ENCODE measurements at places on chromosomes 12 and 14.

- no peak for DNase-seq
Observed at GRCh38 chr12:94023879-94024278, 124.5 kb upstream of the PLXNC1 start.

DNA sequence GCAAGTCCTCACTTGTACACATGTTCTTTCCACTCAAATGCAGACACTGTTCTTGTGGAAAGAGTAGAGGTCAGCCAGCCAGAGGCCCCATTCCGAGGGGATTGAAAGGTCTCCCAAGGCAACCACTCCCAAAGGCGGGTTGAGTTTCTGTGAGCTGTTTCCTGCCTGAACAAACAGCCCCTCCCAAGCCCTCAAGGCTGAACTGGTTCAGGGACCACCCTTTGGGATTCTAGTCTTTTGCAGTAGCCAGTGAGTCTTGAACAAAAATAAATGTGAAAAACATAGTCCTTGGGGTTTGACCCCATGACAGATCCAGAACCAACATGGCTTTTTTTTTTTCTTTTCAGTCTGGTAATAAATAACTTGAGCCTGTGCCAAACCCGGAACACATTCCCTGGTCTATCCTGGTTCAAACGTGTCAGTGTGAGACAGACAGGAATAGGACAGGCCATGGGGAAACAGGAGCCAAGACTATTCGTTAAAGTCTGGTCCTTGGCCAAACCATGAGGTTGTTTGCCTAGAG lies 17.6 kb upstream of the STK38L start:
- DNase-seq = no peak

- DNase-seq = no peak
Observed at GRCh38 chr14:53952533-53952932, 4.1 kb downstream of the BMP4 start.

GRCh38 chr12:12069821-12070548 lies 754 bp upstream of the BCL2L14 start:
- DNase-seq = no peak

DNA sequence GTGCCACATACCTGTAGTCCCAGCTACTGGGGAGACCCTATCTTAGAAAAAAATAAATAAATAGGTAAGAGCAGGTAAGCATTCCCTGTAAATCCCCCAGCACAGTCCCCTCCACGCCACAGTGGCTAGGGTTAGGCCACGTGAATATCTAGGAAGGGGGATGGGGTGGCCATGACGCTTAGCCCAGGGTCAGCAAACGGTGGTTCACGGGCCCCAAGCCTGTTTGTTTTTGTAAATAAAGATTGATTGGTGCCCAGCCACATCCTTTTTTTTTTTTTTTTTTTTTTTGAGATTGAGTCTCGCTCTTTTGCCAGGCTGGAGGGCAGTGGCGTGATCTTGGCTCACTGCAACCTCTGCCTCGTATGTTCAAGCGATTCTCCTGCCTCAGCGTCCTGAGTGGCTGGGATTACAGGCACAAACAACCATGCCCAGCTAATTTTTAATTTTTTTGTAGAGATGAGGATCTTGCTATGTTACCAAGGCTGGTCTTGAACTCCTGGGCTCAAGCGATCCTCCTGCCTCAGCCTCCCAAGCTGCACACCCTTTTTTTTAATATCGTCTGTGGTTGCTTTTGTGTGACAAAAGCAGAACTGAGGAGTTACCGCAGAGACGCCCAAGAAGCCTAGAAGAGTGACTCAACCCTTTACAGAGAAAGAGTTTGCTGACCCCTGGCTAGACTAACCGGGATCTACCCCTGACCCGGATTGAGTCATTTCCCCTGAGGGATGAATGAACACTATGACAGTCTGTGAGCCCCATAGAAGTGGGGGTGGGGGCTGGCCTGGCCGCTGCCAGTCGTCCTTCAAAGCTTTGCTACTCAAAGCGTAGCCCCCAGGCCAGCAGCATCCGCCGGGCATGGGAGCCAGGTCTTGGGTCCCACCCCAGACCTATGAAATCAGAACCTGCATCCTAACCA lies 113.7 kb upstream of the NCOR2 start:
- peak; percentile 30 for DNase-seq

GRCh38 chr12:59446116-59446515 lies 149.7 kb upstream of the SLC16A7 start:
- no peak for DNase-seq

- DNase-seq = no peak
Observed at GRCh38 chr12:48005750-48006021, 1.4 kb upstream of the COL2A1 start.

- DNase-seq = no peak
Observed at GRCh38 chr12:115519359-115519758, 758.1 kb downstream of the MED13L start.

DNA sequence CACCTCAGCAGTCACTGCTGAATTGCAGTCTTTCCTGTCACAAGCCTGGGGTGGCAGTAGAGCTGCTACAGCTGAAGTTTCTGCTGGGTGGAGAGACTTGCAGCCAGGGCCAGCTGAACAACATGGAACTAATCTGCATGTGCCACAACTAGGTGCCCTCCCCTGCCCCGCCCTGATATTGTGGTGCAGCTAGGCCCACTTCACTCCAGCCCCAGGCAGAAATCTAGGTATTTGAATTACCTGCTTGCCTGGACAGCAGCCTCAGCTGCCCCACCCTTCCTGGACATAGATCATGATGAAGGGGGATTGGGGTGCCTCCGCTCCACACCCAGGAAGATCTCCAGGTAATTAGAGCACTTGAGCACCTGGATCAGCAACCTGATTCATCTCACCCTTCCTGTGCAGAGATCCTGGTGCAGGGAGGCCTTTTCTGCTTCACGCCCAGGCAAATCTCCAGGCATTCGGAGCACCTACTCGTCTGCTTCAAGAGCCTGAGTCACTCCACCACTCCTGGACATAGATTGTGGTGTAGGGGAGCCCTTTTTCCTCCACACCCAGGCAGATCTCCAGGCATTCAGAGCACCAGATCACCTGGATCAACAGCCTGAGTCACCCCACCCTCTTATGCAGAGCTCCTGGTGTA lies 477.0 kb downstream of the SOX5 start:
- DNase-seq = no peak

DNA sequence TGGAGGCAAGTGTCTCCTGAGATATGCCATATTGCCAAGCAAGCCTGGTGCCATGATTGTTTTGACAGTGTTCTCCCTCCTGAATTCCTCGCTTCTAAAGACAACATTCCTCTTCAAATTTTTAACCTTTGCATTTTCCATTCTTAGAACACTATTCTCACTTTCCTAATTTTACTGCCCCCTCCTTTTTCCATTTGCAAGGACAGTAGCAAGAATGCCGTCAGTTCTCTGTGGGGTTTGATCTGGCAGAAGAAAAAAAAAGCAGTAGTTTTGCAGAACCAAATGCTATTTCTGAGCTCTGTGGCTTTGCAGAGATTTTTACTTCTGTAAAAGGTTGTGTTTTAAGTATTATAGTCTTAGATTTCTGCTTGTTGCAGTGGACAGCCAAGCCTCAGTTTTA lies 295.2 kb downstream of the NUAK1 start:
- DNase-seq = no peak

DNA sequence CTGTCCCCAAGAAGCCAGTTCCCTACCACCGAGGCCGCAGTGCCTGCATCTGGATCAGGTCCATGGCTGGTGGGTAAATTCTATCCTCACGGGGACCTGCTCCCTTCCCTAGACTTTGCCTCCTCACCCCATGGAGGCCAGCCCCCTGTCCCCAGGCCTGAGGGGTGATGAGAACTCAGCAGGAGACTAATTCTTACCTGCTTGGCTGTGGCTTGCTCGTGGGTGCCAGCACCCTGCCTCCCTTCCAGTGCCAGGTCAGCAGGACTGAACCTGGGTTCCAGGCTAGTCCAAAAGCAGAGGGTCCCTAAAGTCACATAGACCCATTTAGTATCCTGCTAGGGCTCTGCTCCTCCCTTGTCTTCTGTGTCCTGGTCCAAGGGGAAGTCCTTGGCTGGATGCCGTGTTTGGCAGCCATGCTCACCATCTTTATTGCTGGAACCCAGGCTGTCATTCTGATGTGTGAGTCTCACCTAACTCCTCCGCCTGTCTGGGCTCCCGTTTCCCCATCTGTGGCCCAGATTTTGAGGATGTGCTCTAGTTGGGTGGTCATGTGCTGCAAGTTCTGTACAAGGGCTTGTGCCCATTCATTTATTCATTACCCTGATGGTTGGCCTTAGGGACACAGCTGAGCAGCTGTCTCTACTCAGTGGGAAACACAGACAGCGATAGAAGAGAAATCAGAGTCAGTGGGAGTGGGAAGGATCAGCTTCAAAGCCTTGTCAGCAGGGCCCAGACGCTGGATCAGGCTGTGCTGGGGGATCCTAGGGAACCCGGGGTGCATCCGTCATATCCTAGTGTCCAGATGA lies 949 bp downstream of the PLBD2 start:
- no peak for DNase-seq

- DNase-seq = no peak
Observed at GRCh38 chr12:111788178-111788654, 21.5 kb downstream of the ALDH2 start.

DNA sequence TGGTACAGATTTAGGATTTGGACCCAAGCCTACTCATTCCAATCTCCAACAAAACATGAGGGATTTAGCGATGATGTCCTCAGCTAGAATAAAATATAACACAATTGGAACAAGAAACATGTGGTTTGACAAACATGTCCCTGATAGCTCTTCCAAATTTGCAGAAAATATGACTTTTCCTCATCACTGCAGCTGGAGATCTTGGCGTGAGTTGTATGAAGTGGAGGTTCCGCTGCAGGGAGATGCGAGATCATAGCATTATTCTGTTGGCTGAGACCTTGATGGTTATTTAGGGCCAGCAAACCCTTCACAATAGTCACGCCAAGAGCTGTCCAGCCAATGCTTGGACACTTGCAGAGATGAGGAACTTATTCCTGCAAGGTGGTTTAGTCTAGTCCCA lies 413.4 kb upstream of the TBX3 start:
- no peak for DNase-seq

DNA sequence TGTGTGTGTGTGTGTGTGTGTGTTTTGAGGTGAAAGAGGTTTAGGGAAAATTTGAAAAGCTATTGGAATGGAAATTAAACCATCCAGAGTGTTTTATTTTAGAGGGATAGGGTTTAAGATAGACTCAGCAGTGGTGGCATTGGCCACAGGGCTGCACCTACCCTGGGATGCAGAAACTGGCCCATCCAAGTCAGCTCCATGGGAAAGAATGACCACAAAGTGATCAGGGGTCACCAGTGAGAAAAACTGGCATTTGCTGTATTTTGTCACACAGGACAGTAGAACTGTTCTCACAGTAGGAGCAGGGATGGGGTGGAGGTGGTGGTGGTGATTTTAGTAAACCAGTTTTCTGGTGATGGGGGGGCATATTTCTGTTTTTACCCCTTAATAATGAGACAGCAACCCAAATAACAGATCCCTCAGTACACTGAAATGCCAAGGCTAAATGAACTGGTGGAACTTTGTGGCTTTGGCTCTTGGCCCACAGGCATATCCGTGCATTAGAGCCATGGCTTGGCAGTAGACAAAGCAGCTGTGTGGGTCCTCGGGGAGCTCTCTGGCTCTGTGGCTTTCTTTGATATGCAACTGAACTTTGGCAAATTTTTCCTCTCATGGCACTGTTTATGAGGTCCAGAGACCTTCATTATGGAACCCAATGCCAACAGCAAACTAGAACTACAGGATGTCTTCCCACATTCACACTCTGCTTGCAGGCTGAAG lies 348.3 kb downstream of the ZFP36L1 start:
- DNase-seq = no peak

GRCh38 chr14:87076922-87077321 lies 916.1 kb downstream of the GALC start:
- DNase-seq = no peak

DNA sequence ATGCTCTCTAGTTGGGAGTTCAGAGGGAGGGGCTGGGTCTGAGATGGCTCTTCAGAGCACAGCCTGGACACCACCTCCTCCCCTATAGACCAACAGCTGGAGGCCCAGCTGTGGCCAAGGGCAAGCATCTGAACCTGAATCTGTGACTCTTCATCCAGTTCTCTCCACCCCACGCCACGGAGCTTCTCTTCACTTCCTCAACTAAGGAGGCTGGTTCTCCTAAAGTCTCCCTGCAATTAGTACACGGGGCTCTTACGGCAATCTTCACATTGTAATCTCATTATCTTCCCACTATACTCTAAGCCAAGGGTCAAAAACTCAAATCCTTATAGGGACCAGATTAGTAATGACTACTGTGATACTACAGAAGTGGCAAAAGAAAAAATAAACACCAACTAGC lies 9.8 kb downstream of the NRDE2 start:
- no peak for DNase-seq

DNA sequence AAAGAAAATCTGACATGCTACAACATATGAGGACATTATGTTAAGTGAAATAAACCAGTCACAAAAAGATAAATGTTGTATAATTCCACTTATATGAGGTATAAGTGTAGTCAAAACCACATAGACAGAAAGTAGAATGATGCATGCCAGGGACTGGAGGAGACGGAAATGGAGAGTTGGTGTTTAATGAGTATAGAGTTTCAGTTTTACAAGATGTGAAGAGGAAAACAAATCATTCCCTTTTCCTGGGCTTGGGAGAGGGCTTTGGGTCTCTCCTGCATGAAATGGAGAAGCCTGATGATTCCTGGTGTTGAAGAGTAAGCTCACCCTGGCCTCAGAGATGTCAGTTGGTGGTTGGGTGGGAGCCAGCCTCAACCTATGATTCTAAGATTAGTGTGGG lies 158.4 kb upstream of the PLXNC1 start:
- DNase-seq = no peak

DNA sequence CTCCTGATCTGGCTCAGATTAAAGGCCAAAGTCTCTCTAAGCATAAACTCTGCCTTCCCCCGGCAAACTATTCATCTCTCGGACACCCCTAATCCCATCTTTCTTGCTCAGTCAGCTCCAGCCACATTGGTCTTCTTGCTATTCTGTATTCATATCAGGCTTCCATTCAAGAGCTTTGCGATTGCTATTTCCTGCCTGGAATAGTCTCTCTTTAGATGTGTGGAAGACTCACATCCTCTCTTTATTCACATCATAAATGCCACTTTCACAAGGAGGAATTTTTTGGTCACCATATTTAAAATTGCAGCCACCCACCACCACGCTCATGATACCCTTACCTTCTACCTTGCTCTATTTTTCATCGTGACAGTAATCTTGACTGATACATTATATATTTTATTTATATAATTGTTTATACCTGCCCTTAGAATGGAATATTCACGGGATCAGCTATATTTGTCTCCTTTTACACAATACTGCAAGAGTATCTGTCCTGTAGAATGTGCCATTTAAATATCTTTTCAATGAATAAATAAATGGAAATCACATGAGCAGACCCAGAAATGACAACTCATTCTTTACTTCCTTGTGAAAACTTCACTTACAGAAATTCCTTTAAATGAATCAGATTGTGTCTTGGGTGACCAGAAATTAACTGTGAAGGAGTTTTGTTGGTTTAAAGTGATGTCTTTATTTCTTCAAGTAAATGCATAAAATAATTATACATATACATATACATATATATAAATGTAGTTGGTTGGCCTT lies 780.6 kb upstream of the FLRT2 start:
- no peak for DNase-seq

GRCh38 chr14:53437858-53438257 lies 284.7 kb upstream of the DDHD1 start:
- DNase-seq = no peak

Measured in stimulated activated CD4-positive, alpha-beta T cell treated with anti-CD3 and anti-CD28 coated beads, Interleukin-1b, Interleukin-23, amount 100 ng/mL, for 48 hours (primary cell).